ENCODE measurements at places on chromosomes 11 and 22.

- DNase-seq: peak; percentile 80
Observed at GRCh38 chr11:19311308-19312030, 70.7 kb upstream of the E2F8 start.

DNA sequence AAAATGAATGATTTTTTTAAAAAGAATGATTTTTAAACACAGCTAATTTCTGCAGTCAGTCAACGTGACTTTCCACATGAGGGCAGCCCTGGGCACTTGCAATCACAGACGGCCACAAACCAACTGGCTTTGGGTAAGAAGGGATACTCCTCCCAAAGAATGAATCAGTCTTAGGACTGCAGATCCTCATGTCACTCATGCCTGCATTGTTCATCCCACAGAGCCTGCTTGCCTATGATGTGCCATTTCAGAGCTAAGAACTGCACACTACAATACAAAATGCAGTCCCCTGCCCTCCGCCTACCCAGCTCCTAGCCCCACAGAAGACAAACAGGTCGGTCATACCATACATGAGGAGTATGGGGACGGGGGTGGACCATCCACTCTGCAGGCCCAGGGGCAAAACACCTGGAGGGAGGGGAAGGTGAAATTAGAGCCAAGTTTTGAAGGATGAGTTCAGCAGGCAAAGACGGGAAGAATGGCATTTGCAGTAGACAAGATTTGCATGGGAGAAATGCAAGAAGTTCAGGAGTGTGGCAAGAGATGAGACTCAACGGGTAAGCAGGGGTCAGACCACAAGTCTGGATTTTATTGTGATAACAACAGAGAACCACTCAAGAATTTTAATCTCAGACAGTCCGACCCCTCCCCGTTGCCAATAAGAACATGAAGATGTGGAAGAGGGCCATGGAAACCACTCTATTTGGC lies 24.7 kb downstream of the PACSIN2 start:
- DNase-seq: no peak

DNA sequence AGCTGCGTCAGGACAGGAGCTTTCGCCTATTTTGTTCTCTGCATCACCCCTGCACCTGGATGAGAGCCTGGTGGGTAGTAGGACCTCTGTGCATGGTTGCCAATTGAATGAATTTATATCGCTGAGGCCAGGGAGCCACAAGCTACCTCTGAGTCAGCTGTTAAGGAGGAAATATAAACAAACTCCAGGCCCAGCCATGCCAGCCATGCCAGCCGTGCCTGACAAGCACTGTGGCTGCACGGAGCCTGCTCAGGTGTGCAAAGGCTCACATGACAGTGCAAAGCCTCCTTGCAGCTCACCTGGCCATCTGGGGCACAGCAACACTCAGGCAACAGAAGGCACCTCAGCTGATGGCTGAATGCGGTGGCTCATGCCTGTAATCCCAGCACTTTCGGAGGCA lies 33.7 kb upstream of the LINC01488 start:
- DNase-seq: no peak

DNA sequence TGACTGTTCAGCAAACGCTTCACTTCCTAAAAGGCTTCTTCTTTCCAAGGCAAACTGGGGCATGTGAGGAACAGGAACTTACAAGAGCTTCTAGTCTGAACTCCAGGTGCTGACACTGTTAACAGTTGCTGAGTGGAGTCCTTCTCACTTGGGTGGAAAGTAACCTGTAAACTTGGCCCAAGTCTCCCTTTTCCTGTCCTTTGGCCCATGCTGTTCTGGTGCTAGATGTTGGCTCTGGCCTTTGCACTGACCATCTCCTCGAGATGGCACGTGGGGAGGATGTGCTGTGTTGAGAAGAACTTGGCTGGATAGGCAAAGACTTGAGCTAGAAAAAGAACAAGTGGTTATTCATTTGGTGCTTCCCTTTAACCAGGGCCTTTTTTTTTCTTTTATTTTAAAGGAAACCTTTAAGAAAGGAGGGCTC lies 53.6 kb downstream of the PTPRJ start:
- DNase-seq: no peak

DNA sequence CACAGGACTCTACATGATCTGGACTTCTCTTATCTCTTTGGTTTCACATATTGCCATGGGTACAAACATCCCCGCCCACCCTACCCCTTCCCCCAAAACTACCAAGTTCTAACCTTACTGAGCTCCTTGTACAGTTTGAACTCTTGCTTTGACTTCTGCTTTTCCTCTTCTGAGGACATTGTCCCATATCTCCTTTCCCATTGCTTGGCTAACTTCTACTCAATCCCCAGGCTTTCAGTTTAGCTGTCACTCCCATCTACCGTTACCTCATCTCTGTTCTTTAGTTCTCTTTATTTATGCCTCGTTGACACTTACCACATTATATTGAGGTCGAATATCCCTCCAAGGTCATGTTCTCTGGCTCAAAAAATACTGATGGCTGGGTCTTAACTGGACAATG lies 393.5 kb upstream of the CADM1 start:
- DNase-seq: no peak

DNA sequence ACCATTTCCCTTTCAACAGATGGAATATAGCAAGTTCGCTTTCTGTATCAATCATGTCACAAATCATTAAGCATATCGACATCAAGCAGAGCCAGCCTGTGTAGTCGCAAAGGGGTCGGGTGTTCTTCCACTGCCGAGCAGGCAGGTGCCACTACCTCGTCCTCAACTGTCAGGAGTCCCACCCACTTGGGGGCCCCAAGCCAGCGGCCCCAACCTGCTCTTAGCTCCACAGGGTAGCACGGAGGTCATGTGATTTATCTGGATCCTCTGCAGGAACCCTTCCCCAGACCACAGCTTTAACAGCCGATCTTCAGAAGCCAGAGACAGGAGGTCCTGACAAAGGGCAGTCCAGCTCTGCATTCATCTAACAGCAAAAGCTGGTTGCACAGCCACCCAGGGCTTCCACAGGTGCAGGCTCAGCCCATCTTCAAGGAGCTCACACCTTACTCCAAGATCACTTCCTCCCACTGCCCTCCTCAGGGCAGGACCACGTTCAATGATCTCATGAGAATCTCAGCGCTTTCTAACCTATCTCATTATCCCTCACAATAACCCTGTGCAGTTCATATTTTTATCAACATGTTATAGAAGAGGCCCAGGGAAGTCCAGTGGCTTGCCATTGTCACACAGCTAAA lies 110.2 kb downstream of the TRIM29 start:
- DNase-seq: no peak

GRCh38 chr11:103436131-103436770 lies 327.0 kb downstream of the DYNC2H1 start:
- DNase-seq: no peak

DNA sequence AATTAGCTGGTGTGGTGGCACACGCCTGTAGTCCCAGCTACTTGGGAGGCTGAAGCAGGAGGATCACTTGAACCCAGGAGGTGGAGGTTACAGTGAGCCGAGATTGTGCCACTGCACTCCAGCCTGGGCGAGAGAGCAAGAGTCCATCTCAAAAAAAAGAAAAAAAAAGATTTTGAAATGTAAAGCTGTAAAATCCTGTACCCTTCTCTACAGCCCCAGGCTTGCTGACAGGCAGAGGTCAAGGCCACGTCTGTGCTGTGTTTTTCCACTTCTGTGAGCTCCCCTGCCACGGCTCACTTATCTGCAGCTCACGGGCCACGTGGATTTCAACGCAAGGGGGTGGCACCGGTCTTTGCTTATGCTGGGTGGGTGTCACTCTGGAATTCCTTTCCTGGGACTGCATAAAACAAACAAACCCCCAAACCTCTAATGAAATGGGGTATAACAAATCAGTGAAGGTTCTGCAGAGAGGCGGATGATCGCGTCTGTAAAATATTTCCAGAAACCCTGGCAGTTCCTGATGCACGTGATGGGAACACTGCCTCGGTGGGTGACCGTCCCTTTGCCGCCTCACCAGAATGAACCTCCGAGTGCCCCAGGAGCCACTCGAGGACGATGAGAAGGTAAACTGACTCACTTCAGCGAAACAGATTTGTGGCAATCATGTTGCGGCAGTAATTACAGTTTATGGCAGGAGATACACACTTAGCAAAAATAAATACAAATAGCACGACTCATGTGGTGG lies 44.0 kb upstream of the ATXN10 start:
- no peak for DNase-seq

DNA sequence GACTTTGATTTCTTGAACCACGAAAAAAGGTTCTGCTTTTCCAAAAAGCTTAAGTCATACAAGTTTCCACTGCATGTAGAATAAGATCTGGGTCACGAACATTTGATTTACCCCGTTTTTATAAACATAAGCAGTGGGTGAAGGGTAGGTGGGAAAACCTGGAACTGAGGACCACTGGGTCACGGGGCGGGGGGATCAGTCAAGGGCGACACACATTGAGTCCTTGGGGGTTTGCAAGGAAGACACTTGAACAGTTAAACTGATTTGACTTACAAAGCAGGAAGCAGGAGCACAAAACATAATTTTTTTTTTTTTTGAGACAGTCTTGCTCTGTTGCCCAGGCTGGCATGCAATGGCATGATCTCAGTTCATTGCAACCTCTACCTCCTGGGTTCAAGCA lies 10.9 kb downstream of the FADS3 start:
- DNase-seq: no peak

DNA sequence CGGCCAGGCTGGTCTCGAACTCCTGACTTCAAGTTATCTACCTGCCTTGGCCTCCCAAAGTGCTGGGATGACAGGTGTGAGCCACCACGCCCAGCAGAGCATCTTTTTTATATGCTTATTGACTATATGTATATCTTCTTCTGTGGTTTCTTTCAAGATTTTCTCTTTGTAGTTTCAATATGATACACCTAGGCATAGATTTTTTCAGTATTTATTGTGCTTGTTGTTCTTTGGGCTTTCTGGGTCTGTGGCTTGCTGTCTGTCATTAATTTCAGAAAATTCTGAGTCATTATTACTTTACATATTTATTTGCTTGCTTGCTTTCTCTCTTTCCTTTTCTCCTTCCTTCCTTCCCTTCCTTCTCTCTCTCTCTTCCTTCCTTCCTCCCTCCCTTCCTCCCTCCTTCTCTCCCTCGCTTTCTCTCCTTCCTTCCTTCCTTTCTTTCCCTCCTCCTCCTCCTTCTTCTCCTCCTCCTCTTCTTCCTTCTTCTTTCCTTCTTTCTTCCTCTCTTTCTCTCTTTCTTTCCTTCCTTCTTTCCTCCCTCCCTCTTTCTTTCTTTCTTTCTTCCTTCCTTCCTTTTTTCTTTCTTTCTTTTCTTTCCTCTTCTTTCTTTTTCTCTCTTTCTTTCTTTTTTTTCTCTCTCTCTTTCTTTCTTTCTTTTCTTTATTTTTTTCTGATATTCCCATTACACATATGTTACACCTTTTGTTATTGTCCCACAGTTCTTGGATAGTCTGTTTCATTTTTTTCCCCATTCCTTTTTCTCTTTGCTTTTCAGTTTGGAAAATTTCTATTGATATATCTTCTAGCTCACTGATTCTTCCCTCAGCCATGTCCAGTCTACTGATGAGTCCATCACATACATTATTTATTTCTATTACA lies 10.9 kb upstream of the DCHS1 start:
- DNase-seq: no peak

DNA sequence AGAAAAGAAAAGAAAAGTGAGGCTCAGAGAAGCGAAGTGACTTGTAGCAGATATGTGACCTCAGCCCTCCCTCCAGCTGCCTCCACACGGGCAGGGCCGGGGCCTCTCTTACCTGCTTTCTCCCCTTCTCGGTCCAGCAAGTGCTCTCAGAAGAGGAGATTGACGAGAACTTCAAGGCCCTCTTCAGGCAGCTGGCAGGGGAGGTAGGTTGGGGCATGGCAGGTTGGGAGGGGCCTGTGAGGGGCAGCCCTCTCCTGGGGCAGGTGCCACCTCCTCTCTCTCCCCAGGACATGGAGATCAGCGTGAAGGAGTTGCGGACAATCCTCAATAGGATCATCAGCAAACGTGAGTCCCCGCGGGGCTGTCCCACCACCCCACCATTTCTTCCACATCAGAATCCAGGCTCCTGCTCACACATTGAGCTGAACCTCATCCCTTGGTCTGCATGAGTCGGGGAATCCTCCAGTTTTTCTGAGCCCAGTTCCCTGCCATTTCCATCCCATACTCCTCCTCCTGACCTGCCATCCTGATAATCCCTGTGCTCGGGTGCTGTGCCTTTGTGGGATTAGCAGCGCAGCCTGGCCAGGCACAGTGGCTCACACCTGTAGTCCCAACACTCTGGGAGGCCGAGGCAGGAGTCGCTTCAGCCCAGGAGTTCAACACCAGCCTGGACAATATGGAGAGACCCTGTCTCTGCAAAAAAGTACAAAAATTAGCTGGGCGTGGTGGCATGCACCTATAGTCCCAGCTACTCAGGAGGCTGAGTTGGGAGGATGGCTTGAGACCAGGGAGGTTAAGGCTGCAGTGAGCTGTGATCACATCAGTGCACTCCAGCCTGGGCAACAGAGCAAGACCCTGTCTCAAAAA lies 26.4 kb downstream of the CAPN1 start:
- DNase-seq: no peak

DNA sequence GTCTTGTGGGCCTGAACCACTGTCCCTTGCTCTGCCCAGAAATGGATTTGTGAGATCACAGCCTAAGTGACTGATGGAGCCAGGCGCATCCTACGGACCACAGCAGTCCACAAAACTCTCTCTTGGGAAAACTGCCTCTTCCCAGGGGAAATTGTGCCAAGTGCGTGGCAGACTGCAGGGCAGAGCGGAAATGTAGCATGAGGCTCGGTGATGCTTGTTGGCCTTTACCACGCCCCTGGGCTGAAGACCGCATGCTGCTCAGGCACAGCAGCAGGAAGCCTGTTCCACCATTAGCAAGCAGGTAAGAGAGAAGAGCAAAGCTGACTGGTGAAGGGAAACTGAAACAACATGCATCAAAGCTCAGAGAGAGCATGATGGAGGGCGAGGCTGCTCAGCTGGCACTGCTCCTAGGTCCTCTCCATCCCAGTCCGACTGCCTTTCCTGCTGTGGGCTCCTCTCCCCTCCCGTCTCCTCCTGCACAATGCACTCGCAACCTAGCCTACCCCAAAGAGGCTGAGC lies 26.5 kb upstream of the SCARF2 start:
- no peak for DNase-seq
